ENCODE measurements at places on chromosomes 7 and 10.
A peak's percentile ranks its signal among the peaks of the same experiment; 100 is the strongest.

DNA sequence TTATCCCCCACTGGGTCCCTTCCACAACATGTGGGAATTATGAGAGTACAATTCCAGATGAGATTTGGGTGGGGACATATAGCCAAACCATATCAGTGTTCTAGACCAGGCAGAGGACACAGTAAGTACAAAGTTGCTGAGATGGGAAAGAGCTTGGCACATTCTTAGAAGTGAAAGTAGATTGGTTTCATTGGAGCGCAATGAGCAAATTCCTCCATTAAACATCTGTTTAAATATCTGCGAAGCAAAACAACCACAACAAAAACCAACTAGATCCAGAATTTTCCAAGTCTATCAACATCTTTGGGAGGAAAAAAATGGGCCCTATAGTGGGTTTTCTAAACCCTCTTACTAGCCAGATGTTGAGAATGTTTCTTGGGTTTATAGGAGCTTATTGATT is 80.0 kb upstream of the STEAP1B start:
- DNase-seq = no peak

DNA sequence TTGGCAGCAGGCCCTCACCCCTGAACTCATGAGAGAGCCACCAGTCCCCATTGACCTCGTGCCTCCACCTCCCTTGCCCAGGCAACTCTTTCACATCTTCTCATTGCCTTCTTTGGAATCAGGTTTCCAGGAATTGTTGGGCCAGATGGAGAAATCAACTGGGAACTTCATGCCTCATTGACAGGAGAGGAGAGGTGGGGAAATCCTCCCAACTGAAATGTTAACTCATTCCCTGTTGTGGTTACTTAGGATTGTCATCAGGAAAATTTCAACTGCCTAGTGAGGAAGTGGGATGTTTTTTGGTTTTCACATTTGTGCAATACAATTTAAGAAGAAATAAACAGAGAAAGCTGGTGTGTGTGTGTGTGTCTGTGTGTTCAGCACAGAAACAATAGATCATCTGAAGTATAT is 106.6 kb upstream of the INHBA start:
- no peak for DNase-seq

- no peak for DNase-seq
Observed at GRCh38 chr10:63143987-63144386, 10.9 kb downstream of the NRBF2 start.

DNA sequence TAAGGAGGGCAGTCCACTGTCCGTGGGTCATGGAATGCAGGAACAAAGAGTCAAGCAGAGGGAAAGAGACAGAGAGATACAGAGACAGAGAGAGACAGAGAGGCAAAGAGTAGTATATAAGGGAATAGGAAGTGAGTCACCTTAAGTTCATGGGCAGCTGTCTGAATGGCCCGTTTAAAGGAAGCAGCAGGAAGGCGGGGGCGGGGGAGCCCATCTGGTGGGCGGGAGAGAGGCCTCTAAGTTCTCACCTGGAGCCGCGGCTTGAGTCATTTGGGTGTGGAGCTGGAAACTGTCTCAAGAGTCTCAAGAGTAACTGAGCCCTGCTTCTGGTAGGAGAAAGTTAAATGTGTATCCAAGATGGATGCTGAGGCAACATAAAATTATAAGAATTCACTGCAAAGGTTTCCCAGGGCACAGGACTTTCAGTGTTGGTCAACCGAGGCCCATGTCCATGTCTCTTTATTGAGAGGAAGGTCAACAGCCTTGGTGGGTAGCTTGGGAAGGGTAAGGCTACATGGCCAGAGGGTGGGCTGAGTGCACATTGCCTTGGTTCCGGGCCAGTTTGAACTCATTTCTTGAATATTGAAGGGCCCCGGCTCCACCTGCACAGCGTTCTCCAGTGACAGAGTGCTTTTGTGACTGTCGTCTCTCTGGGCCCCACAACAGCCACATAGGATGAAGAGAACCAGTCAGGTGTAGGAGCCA is 85.5 kb upstream of the CACUL1 start:
- no peak for DNase-seq

- DNase-seq = no peak
Observed at GRCh38 chr7:42502022-42502421, 265.0 kb upstream of the GLI3 start.

- no peak for DNase-seq
Observed at GRCh38 chr7:5222841-5223411, 32.9 kb downstream of the WIPI2 start.

DNA sequence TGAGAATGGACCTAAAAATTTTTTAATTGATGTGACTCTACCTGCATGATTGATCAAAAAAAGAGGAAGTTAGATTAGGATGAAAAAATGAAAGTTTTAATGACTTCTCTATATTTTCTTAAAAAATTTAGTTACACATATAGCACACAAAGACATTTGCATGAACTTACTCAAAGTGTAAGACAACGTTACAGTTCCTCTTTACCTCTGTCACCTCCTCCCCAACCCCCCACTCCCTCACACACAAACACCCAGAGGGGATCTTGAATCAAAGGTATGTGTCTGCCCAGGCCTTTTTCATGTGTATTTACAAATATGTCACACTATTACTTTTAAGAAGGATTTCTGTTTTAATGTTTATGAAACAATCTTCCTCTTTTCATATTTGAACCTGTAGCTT is 20.6 kb upstream of the CDCA7L start:
- no peak for DNase-seq

DNA sequence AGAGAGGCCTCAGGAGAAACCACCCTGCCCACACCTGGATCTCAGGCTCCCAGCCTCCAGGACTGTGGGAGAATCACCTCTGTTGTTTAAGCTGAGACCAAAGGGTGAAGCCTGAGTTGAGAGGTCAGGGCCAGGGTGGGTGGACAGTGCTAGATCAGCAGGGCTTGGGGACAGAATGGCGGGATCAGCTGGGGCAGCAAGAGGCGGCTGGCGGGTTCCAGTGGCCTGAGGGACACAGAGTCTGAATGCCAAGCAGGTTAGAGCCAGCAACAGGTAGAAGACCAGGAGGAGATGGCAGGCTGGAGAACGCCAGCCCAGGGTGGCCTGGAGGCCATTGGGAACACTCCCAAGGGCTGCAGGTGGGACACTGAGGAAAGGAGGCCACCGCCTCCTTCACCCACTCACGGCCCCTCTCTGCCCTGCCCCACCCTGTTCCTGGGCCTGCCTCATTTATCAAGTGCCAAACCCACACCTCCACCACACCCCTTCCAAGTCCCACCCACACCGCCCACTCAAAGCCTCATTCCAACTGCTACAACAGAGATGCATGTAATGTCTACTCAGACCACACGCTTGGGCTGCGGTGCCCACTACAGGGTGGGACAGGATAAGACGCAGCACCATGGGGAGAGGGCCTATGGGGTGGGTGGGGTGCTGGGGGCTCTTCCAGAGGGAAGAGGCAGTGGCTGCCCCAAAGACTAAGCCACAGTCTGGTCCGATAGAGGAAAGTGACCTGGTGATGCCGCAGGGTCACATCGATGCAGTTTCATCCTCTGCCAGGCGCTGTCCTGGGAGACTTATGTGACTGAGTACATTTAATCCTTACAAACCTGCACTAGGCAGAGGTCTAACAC is 173.9 kb downstream of the TNS3 start:
- no peak for DNase-seq

DNA sequence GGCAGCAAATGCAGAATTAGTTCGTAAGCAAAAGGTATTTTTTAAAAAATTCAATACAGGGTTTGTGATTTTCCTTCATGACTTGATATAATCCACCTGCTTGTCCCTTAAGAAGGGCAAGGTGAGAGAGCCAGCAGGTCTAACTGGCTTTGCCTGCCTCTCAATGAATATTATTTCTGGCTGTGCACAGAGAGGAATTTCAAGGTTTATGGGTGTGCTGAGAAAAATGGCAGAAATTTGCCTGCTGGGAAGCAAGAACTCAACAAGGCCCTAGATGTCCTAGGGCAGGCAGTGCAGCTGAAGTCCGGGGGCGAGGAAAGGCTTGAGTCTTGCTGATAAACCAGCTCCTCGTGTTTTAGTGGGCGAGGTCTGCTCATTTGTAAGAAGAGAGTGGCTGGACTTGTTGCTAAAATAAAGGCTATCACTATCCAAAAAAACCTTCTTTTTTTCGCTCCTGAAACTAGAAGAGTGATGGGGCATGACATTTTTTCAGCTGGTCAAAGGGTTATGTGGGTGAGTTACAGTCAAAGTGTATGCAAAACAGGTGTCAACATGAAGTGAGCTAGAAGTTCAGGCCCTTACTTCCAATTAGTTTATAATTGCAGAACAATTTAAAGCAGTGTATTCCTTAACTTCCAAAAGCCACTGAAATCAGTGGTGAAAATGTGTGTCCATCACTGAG is 385.8 kb upstream of the KLF6 start:
- peak; percentile 6 for DNase-seq

DNA sequence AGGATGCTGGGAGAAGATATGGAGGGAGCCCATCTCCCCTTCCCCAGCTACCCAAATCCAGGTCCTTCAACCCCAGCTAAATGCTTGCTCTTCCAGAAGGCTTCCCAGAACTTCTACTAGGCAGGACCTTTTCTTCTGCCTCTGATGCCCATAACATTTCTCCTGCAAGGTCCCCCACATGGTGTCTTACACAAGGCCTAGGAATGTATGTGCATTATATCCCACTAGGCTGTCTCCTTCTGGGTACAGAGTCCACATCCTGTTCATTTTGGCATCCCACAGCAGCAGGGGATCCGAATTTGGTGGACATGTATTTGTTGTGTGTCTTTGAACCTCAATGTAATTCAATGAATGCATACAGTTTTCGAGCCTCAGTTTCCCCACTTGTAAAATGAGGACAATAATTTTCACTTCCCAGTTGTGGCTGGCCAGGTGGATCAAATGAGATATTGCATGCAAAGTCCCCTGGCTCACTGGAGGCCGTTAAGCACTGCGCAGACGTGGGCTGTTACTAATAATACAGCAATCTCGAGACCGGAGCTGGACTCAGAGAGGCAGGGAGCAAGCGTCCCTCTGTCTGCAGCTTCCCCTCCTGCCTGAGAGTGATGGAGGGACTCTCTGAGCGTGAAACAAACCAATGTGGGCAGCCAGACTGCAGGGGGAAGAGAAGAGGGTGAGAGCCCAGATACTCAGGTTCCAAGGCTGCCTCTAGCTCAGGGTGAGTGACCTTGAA is 18.6 kb upstream of the YWHAG start:
- no peak for DNase-seq

DNA sequence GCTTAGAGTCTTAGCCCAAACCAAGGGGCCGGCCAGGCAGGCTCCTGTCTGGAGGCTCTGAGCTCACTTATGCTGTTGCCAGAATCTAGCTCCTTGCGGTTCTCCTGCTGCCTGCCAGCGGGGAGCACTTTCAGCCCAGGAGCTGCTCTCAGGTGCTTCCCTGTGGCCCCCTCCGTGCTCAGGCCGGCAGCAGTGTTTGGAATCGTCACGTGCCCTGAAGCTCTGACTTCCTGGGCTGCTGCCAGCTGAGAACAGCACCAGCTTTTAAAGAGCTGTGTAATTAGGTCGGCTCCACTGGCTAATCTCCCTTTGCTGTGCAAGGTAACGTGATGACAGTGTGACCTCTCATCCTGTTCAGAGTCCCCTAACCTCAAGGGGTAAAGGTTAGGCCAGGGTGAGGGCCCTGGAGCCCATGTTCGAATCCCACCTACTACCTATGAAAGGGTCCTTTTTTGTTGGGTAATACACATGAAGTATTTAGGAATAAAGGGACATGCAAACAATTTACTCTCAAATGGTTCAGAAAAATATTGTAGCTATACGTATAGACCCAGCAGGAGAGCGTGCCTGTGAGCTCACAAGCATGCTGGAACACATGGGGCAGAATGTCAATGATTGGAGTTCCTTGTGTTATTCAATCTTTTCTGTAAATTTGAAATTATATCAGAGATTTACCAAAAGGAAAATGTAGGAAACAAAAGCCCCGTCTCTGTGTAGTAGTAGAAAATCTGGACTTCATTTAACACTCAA is 16.6 kb downstream of the ZNF862 start:
- peak; percentile 18 for DNase-seq

GRCh38 chr10:60524541-60524940 is 134.9 kb upstream of the ANK3 start:
- DNase-seq = no peak

DNA sequence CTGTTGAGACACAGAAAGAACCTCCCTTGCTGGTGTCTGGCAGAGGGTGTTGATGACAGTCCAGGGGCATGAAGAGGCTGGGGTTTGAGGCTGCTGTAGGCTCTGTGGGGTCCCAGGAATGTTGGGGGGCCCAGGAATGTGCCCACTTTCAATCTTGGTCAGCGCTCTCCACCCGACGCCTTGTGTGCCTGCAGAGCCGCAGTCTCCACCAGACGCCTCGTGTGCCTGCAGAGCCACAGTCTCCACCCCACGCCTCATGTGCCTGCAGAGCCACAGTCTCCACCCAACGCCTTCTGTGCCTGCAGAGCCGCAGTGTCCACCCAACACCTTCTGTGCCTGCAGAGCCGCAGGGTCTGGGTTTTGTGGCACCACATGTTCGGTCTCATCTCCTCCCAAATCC is 84.0 kb downstream of the ADARB2 start:
- DNase-seq = no peak

DNA sequence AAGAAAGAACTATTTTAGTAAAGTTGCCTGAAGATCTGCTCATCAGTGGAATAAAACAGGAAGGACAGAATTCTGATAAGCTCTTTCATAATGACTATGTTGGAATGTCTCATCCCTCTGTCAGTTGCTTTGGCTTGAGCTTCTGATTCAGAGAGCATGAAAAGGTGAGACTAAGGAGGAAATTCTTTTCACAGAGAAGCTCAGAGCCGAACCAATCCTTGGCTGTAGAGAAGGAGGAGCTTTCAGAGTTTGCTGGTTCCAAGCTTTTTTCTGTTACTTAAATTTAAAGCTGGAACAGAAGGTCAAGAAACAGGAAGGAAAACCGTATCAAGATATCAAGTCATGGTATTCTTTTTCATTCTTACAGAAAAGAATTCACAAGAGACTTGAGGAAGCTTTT is 24.0 kb downstream of the GSTO2 start:
- peak; percentile 58 for DNase-seq

- peak; percentile 88 for DNase-seq
Observed at GRCh38 chr7:97064972-97065587, 40.4 kb upstream of the DLX5 start.

GRCh38 chr10:101848894-101849351 is 5.3 kb upstream of the KCNIP2 start:
- no peak for DNase-seq

GRCh38 chr7:131222171-131222570 is 105.5 kb upstream of the MKLN1 start:
- no peak for DNase-seq

GRCh38 chr7:140604760-140605159 is 35.9 kb downstream of the DENND2A start:
- DNase-seq = no peak

- DNase-seq = peak; percentile 28
Observed at GRCh38 chr10:82866424-82867020, 991.5 kb downstream of the NRG3 start.
